Kasumi-1 (cell line): ENCODE measurements at places on chromosomes 12 and 14.

GRCh38 chr14:24434036-24434435 is 4.3 kb downstream of the KHNYN start:
- DNase-seq: no peak

DNA sequence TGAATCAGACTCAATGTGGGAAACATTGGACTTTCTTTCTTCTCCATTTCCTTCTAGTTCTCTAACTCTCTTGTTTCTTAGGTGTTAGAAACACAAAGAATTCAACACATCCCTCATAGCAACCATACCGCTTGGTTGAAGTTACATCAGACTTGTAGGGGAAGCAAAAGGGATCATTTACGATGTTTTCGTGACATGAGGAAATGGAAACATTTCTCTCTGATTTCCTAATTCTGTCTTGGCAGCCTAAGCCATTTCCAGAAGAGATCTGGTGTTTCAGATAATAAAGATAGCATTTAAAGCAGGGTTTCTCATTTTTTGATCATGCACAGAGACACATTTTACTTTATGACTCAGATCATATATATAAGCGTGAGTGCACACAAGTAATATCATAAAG is 202.0 kb downstream of the TMEM132C start:
- no peak for DNase-seq

DNA sequence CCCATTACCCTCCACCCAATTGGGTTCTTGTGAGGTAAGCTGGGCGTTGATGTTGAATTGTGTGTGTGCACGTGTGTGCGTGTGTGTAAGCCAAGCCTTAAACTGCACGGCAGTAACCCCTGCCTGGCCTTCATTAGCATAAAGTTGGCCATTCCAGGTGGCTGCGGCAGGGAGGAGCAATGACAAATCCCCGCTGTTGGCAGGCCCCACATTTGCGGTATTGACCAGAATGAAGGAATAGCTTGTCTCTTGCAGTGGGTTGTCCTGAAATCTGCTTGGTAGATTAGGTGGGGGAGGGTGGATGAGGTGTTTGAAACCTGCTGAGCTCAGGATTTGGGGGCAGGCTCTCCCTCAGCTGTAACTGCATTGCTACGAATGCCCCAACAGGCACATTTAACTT is 7.3 kb downstream of the VSX2 start:
- DNase-seq: no peak

DNA sequence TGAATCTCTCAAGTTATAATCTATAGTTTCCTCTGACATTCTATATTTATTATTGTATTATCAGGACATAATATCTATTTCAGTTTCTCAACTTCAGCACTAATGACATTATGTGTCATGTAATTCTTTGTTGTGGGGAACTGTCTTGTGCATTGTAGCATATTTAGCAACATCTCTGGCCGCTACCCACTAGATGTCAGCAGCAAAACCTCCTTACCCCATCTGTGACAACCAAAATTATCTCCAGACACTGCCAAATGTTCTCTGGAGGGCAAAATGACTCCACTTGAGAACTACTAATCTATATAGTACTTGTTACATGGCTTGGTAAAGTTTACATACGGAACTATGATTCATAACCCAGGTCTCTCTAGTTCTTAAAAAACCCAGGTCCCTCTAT is 110.2 kb downstream of the RASSF9 start:
- DNase-seq: no peak

DNA sequence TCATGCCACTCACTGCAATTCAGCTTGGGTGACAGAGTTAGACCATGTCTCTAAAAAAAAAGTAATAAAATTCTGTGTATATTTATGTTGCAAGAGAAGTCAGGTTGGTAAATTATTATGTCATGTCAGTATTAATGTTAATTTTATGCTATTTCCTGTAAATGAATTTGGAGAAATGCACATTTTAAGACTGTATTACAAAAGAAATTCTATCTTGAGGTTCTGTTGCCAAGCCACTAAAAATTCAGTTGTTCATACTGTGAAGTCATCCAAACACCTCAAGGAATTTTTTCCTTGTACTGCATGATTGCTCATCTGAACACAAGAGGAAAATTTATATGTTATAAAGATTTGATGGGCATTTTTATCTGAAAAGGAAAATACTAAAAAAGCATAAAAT is 23.3 kb upstream of the HMGA2 start:
- DNase-seq: no peak

- DNase-seq: peak; percentile 17
These were observed 5.2 kb downstream of the NDUFA12 start for GRCh38 chr12:94998326-94998725.

GRCh38 chr14:59707778-59708561 is 131.4 kb upstream of the CCDC175 start:
- peak; percentile 9 for DNase-seq

- DNase-seq: no peak
These were observed 19.1 kb downstream of the PSMC1 start for GRCh38 chr14:90275458-90275814.

DNA sequence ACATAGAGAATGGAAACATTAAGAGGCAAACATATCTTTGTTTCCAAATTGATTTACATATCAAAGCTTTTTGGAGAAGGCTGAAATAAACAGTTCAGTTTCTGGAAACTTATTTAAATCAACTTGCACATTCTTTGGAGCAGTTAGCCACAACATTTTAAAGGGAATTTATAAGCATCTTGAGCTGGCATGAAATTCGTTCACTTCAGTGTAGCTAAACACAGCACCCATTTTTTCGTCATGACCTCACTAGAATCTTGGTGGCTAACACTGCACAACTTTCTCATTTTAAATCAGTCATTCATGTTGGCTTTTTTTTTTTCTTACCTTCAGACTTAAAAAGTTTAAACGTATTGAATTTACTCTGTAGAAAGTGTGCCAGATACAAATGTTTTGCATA is 1139.9 kb upstream of the FLRT2 start:
- no peak for DNase-seq

- DNase-seq: no peak
These were observed 318.1 kb downstream of the SSPN start for GRCh38 chr12:26513363-26514043.

DNA sequence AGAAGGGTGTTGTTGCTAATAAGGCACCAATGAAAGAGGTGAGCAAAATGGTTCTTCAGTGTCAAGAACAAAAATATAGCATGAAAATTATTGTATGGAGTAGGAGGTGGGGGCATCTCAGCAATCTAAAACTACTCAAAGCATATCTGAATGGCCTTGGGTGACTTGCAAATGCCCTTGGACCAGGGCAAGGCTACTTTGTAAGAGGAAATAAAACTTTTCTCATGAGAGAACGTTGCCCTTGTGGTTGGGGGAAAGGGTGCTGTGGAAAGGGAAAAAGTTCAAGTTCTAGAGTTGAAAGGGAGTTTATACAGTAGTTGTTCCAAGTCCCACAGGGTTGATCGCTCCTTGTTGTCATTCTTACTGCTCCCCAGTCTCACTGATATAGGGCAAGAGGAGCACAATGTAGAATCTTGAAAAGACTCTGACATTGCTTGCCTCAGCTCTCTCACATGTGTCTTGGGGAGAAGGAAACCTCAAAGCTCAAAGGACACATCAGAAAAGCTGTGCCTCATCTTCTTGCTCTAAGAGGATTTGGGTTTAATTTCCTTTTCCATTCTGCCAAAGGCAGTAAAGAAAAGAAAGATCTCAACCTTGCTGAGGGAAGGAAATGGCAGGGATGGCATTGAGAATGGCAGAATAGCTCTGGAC is 270.5 kb downstream of the DUSP6 start:
- DNase-seq: no peak
